Stimulated activated CD4-positive, alpha-beta T cell treated with anti-CD3 and anti-CD28 coated beads, Interleukin-4, amount 100 ng/mL, for 4 hours (primary cell): ENCODE measurements at places on chromosomes 7 and 10.

DNA sequence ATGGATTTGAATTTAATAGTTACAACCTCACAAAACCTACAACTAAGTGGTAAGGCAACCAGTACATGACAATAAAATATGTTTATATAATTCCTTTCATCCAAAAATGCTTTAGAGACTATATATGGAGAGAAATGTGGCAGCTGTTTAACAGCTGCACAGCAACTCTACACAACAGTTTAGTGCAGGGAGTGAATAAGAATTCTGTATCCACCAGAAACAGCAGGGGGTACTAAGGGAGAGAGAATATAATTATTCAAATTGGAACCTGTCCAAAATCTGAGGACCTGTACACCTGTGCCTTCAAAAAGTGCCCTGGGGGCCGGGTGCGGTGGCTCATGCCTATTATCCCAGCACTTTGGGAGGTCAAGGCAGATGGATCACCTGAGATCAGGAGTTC is 49.6 kb downstream of the POLL start:
- DNase-seq: no peak

- DNase-seq: no peak
Measured at GRCh38 chr10:24446739-24447138, 237.8 kb downstream of the KIAA1217 start.

GRCh38 chr7:65251851-65252620 is 121.6 kb upstream of the ZNF92 start:
- DNase-seq: no peak

GRCh38 chr7:70303309-70303708 is 705.0 kb downstream of the AUTS2 start:
- DNase-seq: no peak

GRCh38 chr7:32164341-32164996 is 94.3 kb upstream of the PDE1C start:
- DNase-seq: no peak

- no peak for DNase-seq
Measured at GRCh38 chr7:155466814-155467733, 9.1 kb downstream of the EN2 start.
